ENCODE measurements at places on chromosomes 4 and X. TPM values are rescaled to one million over a fixed set of nuclear protein-coding genes. Genes with fewer than 3 reads are reported as not detected.

RRH gene
- total RNA-seq = not detected

MAB21L2 gene
- total RNA-seq = not detected

HSFX1 gene
- 0.50 TPM for total RNA-seq

TMPRSS11B gene
- not detected for total RNA-seq

GSX2 gene
- total RNA-seq = not detected

ZNF41 gene
- 4.3 TPM for total RNA-seq

FAM236A gene
- total RNA-seq = not detected

NXT2 gene
- total RNA-seq = 12.1 TPM

SPOCK3 gene
- total RNA-seq = 0.18 TPM

TDO2 gene
- 1.1 TPM for total RNA-seq

MAGEE2 gene
- not detected for total RNA-seq

SULT1B1 gene
- not detected for total RNA-seq

Measured in A549 treated with CpdA at 1 μM for 4 hours (cell line).